ENCODE measurements at places on chromosomes 13 and 19. TPM values are rescaled to one million over a fixed set of nuclear protein-coding genes. Genes with fewer than 3 reads are reported as not detected.

- DNase-seq = no peak
Measured at GRCh38 chr13:103370790-103371189, 304.6 kb upstream of the SLC10A2 start.

The ELSPBP1 gene
- total RNA-seq = not detected

- peak; percentile 21 for DNase-seq
Measured at GRCh38 chr19:19280561-19280960, 7.5 kb upstream of the TM6SF2 start.

The LILRB4 gene
- not detected for total RNA-seq

- no peak for DNase-seq
Measured at GRCh38 chr19:55712804-55713631, 25.2 kb downstream of the NLRP9 start.

DNA sequence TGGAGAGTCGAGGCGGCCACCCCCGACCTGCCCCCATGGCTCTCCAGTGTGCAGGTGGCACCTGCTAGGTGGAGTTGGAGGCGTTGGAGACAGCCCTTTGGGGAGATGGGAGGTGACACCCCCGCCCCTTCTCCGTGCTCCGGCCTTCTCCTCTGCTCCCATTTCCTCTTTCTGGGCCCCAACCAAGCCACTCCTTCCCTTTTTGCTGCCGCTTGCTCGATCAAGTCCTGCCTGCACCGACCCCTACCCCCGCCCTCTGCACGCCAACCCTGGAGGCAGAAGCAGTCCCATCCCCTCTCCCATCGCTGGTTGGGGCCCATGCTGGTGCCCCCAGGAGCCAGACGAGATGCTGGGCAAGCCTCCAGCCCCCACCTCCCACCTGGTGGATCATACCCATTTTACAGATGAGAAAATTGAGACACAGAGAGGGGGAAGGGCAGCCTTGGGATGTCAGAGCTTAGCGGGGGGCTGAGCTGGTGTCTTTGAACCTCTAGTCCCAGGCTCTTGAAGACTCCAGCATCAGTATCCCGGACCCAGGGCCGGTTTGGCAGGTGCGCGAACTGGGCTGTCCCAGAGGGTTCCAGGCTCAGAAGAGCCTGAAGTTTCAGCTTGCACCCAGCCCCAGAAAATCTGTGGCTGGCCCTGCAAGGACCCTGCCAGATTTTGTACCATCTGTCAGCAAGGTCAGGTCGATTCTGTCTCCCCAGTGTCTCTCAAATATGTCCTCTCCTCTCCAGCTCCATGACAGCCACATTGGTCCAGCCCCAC, 10.3 kb downstream of the GNA15 start:
- DNase-seq = no peak

The RYR1 gene
- total RNA-seq = 0.17 TPM

DNA sequence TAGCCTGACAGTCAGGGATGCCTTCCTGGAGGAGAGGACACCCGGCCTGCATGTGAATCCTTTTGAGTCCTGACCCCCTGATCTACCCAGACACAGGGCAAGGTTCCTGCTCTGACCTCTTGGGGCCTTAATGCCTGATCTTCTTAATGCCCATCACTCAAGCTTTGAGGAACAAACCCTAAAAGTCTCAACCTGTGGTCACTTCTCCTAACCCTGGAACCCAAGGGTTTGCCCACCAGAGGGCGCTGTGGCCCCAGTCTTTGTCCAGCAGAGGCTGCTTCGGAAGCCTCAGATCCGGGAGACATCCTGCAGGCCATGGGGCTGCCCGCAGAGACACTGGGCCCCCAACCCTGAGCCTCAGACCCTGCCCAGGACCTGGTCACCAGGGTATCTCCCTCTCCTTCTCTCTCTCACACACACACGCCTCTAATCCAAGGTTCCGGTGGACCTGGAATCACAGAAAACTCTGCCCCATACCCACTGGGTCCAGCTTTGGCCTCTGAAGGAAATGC, 9.8 kb upstream of the DPF1 start:
- DNase-seq = no peak

DNA sequence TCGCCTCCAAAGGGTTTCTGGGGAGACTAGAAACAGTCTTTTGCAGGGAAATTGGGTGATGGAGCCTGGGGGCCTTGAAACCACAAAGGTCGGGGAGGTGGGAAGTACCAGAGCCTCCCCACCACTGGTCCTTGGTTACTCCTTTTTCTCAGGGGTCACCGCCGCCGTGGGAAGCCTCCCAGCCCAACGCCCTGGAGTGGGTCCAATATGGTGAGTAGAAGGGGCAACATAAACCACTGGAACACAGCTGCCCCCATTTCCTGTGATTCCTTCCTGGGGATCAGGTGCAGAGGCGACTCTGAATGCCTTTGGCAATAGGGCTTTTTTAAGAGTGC, 5.8 kb downstream of the PGLYRP1 start:
- DNase-seq = no peak

- DNase-seq = no peak
Measured at GRCh38 chr19:18418029-18418482, 1.1 kb upstream of the SSBP4 start.

The FGF14 gene
- total RNA-seq = not detected

The RXFP2 gene
- total RNA-seq = not detected

GRCh38 chr13:44879452-44880058, 109.7 kb downstream of the NUFIP1 start:
- DNase-seq = no peak

DNA sequence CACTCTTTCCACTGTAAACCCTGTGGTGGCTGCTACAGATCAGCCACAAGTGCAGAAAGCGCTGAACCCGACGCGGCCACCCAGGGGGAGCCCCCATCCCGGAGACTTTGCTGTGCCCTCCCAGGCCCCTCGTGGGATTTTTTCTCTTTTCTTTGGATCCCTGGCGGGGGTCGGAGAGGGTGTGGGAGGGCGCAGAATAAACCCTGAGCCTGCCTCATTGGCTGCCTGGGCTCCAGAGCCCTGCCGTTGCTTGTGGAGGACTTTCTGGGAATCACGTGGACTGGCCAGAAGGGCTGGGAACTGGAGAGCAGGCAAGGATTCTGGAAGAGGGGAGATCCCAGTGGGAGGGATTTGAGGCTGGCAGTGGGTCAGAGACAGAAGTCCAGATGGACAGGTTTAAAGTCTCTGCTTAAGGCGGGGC, 24.9 kb downstream of the GADD45B start:
- no peak for DNase-seq

DNA sequence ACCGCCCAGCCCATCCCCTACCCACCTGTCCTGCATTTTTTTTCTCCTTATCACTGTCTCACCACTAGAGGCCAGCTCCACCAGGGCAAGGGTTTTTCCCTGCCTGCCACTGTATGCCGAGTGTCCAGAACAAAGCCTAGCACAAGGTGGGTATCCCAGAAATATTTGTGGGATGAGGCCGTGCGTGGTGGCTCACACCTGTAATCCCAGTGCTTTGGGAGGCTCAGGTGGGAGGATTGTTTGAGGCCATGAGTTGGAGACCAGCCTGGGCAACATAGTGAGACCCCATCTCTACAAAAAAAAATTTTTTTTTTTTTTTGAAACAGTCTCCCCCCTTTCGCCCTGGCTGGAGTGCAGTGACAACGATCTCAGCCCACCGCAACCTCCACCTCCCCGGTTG, 2.9 kb upstream of the MRI1 start:
- DNase-seq = no peak

GRCh38 chr13:27274631-27275030, 4.0 kb downstream of the RASL11A start:
- no peak for DNase-seq

The RDH8 gene
- total RNA-seq = not detected

The CPAMD8 gene
- total RNA-seq = 5.3 TPM

DNA sequence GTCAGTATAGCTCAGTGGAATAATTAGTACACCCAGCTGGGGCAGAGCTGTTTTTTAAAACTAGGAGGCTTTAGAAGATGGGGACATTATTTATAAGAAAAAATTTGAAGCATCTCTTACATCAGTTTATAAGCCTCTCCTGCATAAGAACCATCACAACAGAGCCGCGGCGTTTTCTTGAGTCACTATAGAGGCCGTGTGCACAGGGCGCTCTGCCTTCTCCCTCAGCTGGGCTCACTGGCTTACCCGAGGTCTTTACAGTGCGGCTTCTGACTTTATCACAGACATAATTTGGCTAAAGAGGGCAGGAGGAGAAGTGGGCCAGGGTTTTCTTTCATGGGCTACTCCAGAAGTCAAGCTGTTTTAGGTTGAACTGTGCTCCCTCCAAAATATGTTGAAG, 135.5 kb upstream of the RNF113B start:
- no peak for DNase-seq

GRCh38 chr19:47408156-47408938, 11.0 kb downstream of the MEIS3 start:
- DNase-seq = no peak

The SHANK1 gene
- 1.2 TPM for total RNA-seq

- DNase-seq = no peak
Measured at GRCh38 chr13:50912851-50913250, 3.3 kb downstream of the RNASEH2B start.

The PRR22 gene
- total RNA-seq = 1.4 TPM
